ENCODE measurements at places on chromosomes 5 and 9. TPM values are rescaled to one million over a fixed set of nuclear protein-coding genes. Genes with fewer than 3 reads are reported as not detected.

The GMCL2 gene
- not detected for total RNA-seq

The NDST1 gene
- total RNA-seq, result 118 TPM

The MTMR12 gene
- 19.6 TPM for total RNA-seq

The ECSCR gene
- not detected for total RNA-seq

The HMGCR gene
- total RNA-seq, result 50.3 TPM

The ATP10B gene
- not detected for total RNA-seq

The ATP6V1G1 gene
- total RNA-seq, result 118 TPM

All from osteocyte (in vitro differentiated cells).